Sciatic nerve (tissue), 2 donors: ENCODE measurements at places on chromosomes 13 and 19.

- DNase-seq, result no peak
These were observed 2.2 kb downstream of the AKT2 start for GRCh38 chr19:40282920-40283319.

DNA sequence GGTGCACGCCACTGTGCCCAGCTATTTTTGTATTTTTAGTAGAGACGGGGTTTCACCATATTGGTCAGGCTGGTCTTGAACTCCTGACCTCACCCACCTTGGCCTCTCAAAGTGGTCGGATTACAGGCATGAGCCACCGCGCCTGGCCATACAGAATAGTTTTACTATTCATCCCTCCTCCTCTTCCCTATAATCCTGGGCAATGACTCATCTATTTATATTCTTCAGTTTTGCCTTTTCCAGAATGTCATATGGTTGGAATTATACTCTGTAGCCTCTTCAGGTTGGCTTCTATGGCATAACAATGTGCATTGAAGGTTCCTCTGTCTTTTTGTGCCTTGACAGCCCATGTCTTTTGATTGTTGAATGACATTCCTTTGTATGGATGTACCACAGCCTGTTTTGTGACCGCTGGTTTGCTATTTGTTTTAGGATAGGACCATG is 22.2 kb upstream of the LRP3 start:
- no peak for DNase-seq

DNA sequence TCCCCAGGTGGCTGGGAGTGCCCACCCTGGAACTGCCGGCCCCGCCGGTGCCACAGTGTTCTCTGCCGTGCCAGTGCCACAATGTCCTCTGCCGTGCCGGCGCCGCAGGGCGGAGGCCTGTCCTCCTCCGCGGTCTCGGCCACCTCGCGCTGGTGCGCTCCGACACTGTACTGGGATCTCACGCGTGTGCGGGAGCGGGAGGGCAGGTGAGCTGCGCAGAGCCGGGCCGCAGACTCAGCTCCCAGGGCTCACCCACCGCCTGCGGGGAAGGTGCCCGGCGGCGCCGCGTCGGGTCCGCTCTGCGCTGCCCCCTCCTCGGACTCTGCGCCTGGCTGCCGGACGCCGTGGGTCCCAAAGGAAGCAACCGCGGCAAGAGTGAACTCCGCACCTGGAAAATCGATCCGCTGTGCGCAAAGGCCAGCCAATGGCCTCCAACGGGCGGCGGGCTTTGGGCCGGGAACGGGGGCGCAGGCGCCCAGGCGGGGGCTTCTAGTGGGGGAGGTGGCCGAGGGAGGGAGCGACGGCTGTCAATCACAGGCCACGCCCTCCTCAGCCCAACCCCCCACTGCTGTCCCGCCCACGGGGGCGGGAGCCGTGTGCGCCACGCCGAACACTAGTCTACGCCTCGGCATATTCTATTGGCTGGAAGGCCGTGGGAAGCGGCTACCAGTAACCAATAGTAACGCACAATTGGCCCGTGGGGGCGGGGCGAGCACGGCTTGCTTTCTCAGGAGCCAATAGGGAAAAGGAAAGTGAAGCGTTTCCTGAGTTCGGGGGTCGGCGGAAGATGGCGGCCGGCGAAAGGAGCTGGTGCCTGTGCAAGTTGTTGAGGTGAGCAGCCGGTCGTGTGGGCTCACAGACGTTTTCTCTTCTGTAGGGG is at the start of gene ALG11:
TSS of gene ALG11 (plus strand) at position 767 of the 880 bp plus-strand sequence. CDS start at position 788, 21 bp downstream.
- peak; percentile 100 for DNase-seq

DNA sequence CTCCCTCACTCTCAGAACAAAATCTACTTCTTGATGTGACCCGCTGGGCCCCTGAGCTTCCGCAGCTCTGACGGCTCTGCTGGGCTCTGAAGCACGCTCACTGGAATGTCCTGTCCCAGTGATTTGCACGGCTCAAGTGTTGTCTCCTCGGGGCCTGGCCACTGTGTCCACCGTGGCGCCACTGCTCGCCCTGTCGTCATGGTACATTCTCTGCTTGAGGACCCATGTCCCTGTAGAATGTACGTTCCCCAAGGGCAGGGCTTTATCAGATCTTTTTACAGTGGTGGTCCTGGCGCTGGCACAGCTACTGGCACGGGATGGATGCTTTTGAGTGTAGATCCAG is 12.1 kb downstream of the KLHL26 start:
- no peak for DNase-seq

DNA sequence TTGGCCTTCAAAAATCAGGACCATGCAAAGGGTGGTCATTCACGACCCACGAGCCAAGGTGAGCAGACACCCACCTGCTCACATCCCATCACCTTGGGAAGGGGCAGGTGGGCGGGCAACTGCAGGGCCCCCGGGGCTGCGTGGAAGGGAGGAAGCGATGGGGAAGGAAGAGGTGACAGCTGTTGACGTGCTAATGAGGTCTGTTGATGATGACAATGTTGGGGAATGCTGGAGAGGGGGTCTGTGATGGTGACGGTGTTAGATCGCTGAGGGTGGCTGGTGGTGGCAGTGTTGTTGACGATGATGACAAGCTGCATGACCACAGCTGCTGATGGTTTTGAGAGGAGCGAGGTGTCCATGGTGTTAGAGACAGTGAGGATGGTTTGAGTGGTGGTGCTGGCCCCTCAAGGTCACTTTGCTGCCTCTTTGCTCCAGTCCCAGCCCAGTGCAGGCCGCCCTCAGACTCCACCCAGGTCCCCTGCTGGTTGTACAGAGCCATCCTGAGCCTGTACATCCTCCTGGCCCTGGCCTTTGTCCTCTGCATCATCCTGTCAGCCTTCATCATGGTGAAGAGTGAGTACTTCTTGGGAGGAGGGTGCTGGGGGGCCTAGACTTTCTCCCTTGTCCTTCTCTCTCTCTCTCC is 900 bp downstream of the MCEMP1 start:
- no peak for DNase-seq

GRCh38 chr19:2274931-2275535 is 6.9 kb downstream of the PEAK3 start:
- peak; percentile 76 for DNase-seq

- peak; percentile 73 for DNase-seq
These were observed at the start of gene KL for GRCh38 chr13:33016414-33017322. Gene KL, plus strand, starts transcription at chr13:33016423. Its CDS starts 18 bp downstream, at chr13:33016441.

GRCh38 chr13:23510544-23510916 is 59.7 kb upstream of the TNFRSF19 start:
- DNase-seq, result no peak

GRCh38 chr13:28384789-28385188 is 110.1 kb downstream of the FLT1 start:
- DNase-seq, result no peak

DNA sequence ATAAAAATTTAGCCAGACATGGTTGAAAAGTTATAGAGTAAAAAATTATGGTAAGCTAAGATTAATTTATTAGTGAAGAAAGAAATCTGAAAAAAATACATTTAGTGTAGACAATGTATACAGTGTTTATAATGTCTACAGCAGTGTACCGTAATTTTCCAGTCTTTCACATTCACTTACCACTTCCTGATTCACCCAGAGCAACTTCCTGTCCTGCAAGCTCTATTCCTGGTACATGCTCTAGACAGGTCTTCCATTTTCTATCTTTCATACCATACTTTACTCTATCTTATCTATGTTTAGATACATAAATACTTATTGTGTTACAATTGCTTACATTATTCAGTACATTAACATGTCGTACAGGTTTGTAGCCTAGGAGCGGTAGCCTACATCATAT is 1387.8 kb upstream of the ATXN8OS start:
- DNase-seq, result no peak

GRCh38 chr19:16626796-16627192 is 1.2 kb downstream of the MED26 start:
- no peak for DNase-seq

GRCh38 chr13:93338030-93338429 is 111.4 kb downstream of the GPC6 start:
- DNase-seq, result no peak

DNA sequence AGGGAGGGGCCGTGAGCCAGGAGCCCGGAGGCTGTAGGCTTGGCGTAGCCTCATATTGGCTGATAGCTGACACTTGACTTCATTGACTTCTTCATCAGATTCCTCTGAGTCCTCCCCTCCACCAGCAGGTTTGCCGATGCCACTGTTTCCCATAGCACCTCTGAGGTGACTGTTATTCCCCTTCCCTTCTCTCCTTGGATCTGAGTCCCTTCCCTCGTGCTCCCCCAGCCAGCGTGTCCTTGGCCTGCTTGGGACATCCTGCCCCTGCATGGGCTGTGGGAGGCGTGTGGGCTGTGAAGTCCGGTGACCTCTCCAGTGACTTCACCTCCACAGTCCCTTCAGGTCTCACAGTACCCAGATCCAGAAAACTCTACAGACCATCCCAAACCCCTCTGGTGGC is 8.8 kb downstream of the PPP1R37 start:
- DNase-seq, result no peak

DNA sequence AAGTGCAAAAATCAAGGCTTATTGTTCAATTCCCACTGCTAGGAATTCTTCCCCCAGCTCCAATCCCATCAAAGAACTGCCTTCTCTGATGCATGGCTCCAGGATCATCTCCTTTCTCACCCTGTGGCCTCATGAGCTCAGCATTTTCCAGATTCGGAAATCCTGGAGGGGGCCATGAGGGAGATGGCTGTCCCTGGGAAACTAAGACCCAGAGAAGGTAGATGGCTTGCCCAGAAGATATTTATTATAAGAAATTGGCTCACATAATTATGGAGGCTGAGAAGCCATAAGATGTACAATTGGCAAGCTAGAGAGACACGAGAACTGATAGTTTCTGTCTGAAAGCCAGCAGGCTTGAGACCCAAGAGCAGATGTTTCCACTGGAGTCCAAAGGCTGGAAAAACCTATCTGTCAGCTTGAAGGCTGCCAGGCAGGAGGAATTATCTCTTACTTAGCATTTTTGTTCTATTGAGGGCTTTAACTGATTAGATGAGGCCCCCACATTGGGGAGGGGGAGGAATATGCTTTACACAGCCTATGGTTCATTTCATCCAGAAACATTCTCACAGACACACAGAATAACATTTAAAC is 58.6 kb downstream of the GADD45B start:
- DNase-seq, result no peak

- no peak for DNase-seq
These were observed 4.7 kb downstream of the MAB21L1 start for GRCh38 chr13:35471706-35472322.
